ENCODE measurements at places on chromosomes 4 and X. TPM values are rescaled to one million over a fixed set of nuclear protein-coding genes. Genes with fewer than 3 reads are reported as not detected.

DNA sequence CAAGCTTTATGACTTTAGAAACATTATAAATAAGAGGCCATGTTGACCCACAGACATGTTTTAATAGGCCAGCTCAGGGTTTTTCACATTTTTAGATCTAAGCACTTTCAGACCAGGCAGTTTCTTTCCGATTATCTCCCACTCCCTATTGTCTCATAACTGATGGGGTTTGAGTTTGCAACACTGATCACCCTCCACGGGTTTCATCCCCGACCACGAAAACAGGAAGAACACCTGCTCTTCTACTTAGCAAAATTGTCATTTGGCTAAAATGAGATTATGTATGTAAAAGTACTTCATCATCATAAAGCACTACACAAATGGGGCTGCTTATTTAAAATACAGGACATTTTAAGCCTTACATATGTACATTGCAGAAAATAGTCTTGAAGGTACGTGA lies 407.9 kb downstream of the HNRNPD start:
- no peaks in the 10 kb centered on the region for H3K4me1 ChIP-seq
- no peak for DNase-seq
- H3K27me3 ChIP-seq: no peaks in the 10 kb centered on the region

DNA sequence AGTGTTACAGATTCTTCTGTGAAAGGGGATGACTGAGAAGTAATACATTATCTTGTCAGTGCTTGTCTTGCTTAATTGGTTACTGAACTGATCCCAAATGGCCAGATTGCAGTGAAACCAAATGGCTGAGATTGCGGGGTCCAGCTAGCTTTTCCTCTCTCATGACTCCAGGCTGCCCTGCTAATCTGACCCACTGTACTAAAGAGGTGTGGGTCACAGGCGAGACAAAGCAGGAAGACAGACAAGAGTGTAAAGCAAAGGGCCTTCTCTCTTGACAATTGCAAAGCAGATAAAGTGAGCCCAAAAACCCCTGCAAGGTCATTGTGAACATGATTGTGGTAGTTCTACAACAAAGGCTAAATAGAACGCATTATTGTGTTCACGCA lies 2.1 kb downstream of the TMEM150C start:
- no peak overlapping the region for H3K27ac ChIP-seq
- H3K36me3 ChIP-seq: no peaks in the 10 kb centered on the region
- H3K27me3 ChIP-seq: peaks cover 38% of the 10 kb centered on the region

DNA sequence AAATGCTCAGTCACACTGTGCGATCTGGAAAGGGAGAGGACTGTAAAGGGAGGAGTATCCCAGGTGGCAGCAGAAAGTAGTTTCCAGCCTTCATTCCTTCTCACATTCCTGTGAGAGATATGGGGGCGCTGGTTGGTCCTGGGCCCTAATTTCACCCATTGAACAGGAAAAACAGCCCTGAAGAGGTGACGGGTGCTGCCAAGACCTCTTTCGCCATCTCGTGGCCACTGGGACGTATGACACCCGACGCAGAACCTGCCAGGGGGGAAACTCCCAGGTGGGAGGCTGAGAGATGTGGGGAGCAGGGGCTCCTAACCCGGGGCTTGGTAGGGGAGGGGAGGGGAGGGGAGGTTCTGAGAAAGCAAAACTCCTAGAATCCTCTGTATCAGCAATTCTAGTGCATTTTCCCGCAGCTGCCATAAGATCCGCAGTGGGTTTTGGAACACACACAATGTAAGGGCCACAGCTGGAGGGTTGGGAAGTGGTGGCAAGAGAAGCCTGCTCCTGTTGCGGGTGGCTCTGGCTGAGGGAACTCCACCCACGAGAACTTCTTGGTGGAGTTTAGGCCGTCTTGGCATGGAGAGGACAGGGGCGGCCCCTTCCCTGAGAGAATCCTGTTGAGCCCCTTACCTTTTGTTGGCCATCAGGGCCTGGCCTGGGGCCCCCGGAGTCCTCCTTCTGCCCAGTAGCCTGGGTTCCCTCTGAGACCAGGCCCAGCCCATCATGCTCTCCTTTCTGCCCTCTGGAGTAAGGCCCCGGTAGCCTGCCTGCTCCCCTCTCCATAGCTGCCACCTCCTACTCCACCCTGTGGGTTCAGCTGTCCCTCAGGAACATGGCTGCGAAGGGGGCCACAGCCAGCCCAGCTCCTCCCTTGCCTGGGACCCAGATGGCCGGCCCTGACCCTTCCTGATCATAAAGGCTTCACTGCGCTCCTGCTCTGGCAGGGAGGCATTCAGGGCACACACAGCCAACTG lies 134.1 kb downstream of the OR13H1 start:
- no peaks in the 10 kb centered on the region for H3K36me3 ChIP-seq
- no peak overlapping the region for H3K27ac ChIP-seq
- H3K4me3 ChIP-seq: no peak overlapping the region
- peaks cover 58% of the 10 kb centered on the region for H3K27me3 ChIP-seq
- no peaks in the 10 kb centered on the region for H3K4me1 ChIP-seq

DNA sequence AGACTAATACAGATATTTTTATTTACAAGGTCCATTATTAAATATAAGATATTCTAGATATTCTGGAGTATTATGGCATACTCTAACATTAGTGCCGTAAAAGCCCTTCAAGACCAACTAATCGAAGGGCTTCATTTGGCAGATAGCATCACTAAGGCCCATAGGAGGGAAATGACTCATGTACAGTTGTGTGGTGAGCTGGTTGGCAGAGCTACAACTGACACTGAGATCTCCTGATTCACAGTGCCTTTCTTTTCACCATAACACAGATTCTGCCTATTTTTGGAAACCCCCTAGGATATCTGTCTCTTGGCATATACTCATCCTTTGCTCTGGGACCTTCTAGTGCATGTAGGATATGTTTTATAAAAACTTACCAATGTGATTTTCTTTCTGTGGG lies 201.7 kb upstream of the AFF2 start:
- H3K36me3 ChIP-seq: no peaks in the 10 kb centered on the region
- no peaks in the 10 kb centered on the region for H3K4me1 ChIP-seq
- H3K4me3 ChIP-seq: no peak overlapping the region
- no peak overlapping the region for H3K27ac ChIP-seq
- peak; percentile 71 for DNase-seq
- no peaks in the 10 kb centered on the region for H3K27me3 ChIP-seq

DNA sequence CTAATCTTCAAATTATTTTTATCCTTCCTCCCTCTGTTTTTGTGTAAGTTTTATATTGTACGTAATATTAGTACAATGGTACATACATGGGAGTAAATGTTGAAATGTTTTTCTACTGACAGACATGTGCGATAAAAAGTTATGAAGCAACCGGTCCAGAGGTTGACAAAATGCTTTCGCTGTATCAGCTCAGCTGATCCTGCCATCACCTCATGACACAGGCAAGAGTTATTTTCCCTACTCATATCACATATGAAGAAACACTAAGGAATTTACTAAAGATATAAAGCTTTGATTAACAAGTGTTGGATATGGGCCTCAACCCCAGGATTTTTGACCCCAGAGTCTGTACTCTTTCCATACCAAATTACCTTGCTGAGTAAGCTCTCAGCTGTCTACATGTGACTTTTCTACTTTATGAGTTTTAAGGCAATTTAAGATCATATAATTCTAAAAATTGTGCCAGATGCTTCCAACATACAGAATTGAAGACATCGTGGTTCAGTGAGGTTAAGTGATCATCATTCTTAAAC lies 50.0 kb downstream of the CLCN5 start:
- no peaks in the 10 kb centered on the region for H3K36me3 ChIP-seq
- no peaks in the 10 kb centered on the region for H3K4me1 ChIP-seq
- peaks cover 13% of the 10 kb centered on the region for H3K27me3 ChIP-seq
- no peak overlapping the region for H3K27ac ChIP-seq

- H3K4me1 ChIP-seq: no peaks in the 10 kb centered on the region
- no peak overlapping the region for H3K4me3 ChIP-seq
- H3K36me3 ChIP-seq: peaks cover 7% of the 10 kb centered on the region
- DNase-seq: peak; percentile 0
- no peak overlapping the region for H3K27ac ChIP-seq
- H3K27me3 ChIP-seq: no peaks in the 10 kb centered on the region
These were observed 1416.1 kb downstream of the RPA4 start for GRCh38 chrX:98299785-98300184.

DNA sequence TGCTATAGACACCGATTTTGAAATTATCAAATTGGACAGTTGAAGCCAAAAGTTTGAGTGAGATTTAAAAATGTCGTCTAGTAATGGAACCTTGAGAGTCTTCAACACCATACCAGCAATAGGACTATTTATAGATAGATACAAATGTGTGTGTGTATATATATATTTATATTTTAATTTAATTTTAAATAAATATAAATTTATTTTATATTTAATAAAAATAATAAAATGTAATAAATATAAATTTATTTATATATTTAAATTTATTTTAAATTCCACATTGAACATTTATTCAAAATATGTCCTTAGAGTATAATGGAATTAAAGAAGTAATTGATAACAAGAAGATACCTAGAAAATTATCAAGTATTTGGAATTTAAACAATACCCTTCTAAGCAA lies 221.9 kb upstream of the CXXC4 start:
- no peak for DNase-seq
- H3K4me3 ChIP-seq: no peak overlapping the region
- H3K36me3 ChIP-seq: no peaks in the 10 kb centered on the region
- no peak overlapping the region for H3K27ac ChIP-seq

DNA sequence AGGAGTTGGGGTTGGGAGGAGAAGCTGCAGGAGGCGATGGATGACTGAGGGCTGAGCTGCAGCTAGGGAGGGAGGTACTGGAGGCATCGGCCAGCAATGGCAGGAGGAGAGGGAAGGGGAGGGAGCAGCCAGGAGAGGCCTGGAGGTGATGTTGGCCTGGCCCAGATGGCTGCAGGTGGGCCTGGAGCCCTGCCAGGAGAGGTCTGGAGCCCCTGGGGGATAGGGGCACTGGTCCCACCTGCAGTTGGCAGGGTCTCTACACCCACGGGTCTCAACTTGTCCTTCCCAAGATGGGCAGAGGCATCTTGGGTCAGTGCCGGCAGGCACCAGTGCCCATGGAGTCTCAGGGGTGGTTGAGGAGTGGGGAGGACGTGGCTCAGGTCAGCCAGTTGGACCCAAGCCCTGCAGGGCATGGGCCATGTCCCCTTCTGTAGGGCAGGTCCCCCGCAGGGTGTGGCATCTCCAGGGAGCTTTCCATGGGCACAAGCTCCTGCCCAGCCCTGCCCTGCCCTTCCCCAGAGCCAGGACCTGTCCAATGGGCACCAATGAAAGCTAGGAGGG lies 2.7 kb upstream of the MXD4 start:
- H3K36me3 ChIP-seq: no peaks in the 10 kb centered on the region
- H3K4me3 ChIP-seq: no peak overlapping the region
- DNase-seq: no peak
- no peaks in the 10 kb centered on the region for H3K27me3 ChIP-seq
- no peak overlapping the region for H3K27ac ChIP-seq

DNA sequence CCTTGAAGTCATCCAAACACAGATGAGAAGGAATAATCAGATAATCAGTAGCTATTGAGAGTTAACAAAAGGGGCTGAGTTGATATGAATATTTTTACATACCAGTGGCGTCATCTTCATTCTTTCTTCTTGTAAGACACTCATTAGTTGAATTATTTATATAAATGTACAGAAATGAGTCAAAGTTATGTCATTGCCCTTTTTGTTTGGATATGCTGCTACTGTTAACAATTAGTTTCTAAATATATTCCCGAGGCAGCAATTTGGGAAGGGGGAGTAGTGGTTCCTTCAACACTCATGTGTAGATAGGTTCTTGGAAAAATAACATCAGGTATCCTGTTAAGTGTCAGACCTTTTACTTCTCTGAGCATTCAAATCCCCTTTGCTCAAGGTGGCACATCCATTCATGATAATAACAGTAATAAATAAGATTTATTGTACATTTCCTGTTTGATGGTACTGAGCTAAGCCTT lies 436.6 kb downstream of the SPRY1 start:
- H3K4me1 ChIP-seq: peaks cover 30% of the 10 kb centered on the region
- peak overlapping the region; percentile 96 for H3K27ac ChIP-seq
- DNase-seq: no peak
- no peaks in the 10 kb centered on the region for H3K27me3 ChIP-seq
- peak overlapping the region; percentile 48 for H3K4me3 ChIP-seq

DNA sequence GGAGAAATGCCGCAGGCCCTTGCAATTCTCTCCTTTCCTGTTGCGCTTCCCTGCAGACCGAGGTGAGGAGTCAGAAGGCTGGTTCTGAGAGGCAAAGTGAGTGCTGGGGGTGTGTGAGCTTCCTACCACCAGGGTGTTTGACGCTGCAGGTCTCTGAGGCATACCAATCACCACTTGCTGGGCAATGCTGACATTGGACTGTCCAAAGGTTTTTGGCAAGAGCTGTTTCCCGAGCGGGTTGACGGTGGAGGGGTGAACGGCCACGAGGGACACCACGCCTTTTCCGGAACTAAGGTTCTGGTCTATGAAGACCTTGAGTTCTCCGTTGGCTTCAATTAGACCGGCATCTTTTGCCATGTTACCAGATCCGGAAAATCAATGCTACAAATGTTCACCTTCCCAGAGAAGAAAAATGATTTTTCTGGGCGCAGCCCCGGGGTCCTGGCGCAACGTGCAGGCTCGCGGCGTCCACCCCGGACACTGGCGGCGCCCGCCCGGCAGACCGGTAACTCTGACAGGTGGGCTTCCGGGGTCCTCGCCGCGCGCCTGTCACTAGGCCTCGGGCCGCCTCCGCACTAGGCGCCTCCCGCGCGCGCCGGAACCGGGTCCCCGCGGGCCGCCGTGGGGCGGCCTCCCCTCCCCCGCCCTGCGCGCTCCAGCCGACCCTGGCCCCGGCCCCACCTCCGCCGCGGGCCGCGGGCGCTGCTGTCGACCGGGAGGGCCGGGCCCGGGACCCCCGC lies 44.9 kb upstream of the FAM47C start:
- DNase-seq: no peak
- H3K27ac ChIP-seq: no peak overlapping the region
- no peak overlapping the region for H3K4me3 ChIP-seq

DNA sequence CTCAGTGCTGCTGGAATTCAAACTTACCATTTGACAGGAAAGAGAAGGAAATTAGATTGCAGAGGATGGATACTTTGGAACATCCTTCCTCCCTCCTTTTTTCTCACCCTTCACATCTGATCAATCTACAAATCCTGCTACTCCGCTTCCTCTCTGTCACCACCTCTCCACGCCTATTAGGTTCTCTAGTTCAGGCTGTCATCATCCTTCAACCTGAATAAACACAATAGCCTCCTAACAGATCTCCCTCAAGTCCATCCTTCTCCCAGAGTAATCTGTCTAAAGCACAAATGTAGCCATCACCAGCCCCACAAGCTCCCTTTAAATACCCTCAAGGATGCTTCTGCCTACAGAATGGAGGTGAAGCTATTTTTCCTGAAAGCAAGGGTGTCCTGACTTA lies 20.0 kb upstream of the SLAIN2 start:
- H3K4me1 ChIP-seq: no peaks in the 10 kb centered on the region
- no peaks in the 10 kb centered on the region for H3K27me3 ChIP-seq
- no peaks in the 10 kb centered on the region for H3K36me3 ChIP-seq
- no peak for DNase-seq
- H3K4me3 ChIP-seq: no peak overlapping the region

Gene XG
- total RNA-seq: not detected

Gene LUZP4
- total RNA-seq: not detected

Gene CXCL1
- 35.0 TPM for total RNA-seq

Gene SPATA4
- 0.21 TPM for total RNA-seq

Gene CC2D2A
- 8.6 TPM for total RNA-seq

Gene UNC5C
- total RNA-seq: not detected

Data from MCF 10A (cell line).